Stimulated activated CD4-positive, alpha-beta T cell treated with anti-CD3 and anti-CD28 coated beads, Interleukin-15, amount 100 ng/mL, for 1 hour (primary cell): ENCODE measurements at places on chromosomes 12 and 14.
A peak's percentile ranks its signal among the peaks of the same experiment; 100 is the strongest.

DNA sequence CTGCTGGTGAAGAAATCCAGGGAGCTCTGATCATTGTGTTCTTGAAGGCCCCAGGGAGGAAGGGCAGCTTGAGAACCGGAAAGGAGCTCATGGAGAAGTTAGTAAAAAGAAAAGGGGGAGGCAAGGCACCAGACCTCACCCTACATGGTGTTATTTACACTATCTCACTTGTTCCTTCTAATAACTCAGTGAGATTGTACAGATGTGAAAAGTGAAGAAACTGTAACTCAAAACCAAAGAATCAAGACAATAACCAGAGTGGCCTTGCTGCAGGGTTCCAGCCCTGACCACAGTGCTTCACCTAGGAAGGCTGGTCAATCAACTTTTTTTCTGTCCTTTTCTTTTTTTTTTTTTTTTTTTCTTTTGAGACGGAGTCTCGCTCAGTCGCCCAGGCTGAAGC, 353.6 kb downstream of the TMTC2 start:
- no peak for DNase-seq

DNA sequence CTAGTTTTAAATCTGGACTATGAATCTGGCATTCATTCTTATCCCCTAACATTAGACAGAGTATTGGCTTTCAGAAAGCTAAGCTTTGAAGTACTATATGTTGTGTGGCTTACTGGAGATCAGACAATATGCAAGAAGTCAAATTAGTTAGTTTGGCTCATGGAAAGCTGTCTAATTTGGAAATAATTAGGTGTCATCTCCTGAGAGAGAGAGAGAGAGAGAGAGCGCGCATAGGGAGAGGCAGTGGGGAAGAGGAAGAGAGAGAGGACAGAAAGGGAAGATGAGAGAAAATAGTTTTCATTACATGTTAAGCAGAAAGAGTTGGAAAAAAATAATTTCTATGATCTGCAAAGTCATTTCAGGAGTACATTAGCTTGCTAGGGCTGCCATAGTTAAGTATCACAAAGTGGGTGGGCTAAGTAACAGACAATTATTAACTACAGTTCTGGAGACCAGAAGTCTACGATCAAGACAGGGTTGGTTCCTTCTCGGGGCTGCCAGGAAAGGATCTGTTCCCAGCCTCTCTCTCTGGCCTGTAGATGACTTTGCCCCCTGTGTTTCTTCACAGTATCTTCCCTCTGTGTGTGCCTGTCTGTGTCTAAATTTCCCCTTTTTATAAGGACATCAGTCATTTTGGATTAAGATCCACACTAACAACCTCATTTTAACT, 404.2 kb downstream of the RGS6 start:
- no peak for DNase-seq

DNA sequence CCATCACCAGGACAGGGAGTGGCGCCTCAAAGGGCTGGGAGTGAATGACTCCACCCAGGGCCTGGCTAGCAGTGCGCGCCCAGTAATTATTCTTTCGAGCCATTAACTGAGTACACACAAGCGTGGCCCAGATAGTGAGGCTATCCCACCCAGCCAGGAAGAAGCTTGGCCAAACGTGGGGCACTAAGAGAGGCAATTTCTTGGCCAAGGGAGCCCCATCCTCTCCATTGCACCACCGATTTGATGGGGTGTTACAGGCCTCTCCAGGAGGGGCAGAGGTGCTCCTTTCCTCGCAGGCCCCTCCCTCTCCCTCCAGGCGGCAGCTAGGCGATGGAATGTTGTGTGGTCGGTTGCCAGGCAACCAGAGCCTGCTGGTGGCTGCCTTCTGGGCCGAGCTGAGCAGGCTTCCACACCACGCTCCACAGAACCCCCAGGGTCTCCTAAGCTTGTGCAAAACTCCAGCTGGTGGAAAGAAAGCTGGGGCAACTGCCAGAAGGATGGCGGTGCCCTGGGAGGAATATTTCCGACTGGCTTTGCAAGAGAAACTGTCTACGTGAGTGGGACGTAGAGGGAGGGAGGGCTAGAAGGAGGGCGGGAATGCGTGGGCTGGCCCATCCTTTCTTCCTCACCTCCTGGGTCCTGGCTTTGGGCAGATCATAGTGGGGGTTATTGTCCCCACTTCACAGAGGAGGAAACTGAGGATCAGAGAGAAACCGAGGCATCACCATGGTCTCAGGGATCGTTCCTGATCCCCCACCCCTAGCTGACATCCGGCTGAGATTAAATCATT, at the start of gene CFAP73:
Gene CFAP73 (plus strand): TSS at position 364 of the 790 bp plus-strand sequence. CDS start 134 bp downstream, at position 498.
- DNase-seq = no peak

- DNase-seq = no peak
Measured at GRCh38 chr14:67395086-67395875, 16.7 kb downstream of the PLEK2 start.

- no peak for DNase-seq
Measured at GRCh38 chr12:115421796-115422709, 738.1 kb upstream of the TBX3 start.

- DNase-seq = no peak
Measured at GRCh38 chr12:120588948-120589930, 8.0 kb upstream of the POP5 start.

- DNase-seq = no peak
Measured at GRCh38 chr14:23146351-23146910, 27.4 kb upstream of the CEBPE start.

GRCh38 chr12:3557116-3557697, 66.2 kb downstream of the PRMT8 start:
- no peak for DNase-seq

DNA sequence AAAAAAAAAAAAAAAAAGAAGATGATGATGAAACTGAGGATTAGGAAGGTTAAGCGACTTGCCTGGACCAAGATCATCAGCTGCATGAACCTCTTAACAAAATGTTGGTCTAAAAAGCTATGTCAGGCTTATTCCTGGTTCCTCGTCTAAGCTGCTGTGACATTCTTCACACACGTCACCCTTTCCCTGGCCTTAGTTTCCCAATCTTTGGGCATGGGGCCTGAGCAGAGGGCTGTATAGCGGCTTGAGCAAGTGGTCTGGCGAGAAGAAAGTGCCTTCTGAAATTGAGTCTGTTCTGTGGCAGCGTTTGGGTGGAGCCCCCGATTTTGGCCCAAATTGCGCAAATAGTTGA, 58.7 kb upstream of the CCND2 start:
- no peak for DNase-seq

DNA sequence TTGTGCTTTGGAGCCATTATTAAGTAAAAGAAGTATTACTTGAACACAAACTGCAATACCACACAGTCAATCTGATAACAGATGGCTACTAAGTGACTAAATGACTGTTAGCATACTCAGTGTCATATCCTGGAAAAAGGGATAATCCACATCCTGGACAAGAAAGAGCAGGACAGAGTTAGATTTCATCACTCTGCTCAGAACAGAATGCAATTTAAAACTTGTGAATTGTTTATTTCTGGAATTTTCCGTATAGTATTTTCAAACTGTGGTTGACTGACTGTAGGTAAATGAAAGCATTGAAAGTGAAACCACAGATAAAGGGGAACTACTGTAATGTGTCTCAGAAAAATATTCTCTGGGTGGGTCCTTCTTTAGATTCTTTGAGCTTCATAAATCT, 458.8 kb downstream of the TMEM117 start:
- DNase-seq = no peak

DNA sequence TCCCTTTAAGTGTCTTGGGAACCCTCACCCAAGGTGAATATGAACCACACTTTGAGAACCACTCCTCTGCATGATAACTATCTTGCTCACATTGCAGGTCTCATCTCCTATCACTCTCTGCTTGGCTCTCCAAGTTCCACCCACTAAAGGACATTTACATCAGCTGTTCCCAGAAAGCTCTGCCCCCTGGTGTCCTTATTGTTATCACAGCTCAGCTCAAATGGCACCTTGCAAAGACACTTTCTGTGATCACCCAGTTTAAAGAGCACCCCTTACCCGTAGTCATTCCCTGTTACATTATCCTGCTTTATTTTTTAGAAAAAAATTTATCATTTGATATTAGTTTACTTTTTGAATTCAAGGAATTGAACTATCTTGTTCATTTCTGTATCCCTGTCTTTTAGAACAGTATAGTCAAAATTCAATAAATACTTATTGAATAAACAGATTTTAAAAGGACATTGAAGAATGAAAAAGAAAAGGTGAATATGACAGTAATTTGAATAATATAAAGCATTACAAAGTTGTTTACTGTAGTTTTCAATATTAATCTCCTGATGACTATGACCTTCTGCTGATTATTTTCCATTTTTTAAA, 20.5 kb upstream of the GUCY2C start:
- peak; percentile 1 for DNase-seq

- DNase-seq = peak; percentile 12
Measured at GRCh38 chr14:65101631-65102440, 481 bp downstream of the MAX start.

GRCh38 chr14:40113671-40114070, 681.4 kb upstream of the FBXO33 start:
- DNase-seq = no peak

- DNase-seq = no peak
Measured at GRCh38 chr14:68112442-68112841, 292.9 kb downstream of the RAD51B start.

GRCh38 chr12:30138483-30138882, 354.7 kb upstream of the TMTC1 start:
- DNase-seq = no peak

DNA sequence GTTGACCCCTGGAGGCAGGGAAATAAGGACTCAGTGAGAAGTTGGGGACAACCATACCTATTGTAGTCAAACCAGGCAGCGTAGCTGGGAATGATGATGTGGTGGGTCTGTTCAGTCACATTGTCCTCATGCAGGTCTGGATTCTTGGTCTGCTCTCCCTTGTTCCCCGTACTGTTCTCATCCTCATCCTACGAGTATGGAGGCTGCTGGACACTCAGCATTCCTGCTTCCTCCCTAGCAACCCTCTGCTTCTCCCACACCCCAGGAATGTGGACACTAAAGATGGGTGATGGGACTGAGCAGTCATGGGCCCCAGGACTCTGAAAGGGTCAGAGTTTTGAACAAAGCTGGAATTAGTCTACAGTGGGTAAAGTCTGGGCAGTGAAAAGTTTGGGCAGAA, 10.9 kb downstream of the SMARCC2 start:
- DNase-seq = no peak

DNA sequence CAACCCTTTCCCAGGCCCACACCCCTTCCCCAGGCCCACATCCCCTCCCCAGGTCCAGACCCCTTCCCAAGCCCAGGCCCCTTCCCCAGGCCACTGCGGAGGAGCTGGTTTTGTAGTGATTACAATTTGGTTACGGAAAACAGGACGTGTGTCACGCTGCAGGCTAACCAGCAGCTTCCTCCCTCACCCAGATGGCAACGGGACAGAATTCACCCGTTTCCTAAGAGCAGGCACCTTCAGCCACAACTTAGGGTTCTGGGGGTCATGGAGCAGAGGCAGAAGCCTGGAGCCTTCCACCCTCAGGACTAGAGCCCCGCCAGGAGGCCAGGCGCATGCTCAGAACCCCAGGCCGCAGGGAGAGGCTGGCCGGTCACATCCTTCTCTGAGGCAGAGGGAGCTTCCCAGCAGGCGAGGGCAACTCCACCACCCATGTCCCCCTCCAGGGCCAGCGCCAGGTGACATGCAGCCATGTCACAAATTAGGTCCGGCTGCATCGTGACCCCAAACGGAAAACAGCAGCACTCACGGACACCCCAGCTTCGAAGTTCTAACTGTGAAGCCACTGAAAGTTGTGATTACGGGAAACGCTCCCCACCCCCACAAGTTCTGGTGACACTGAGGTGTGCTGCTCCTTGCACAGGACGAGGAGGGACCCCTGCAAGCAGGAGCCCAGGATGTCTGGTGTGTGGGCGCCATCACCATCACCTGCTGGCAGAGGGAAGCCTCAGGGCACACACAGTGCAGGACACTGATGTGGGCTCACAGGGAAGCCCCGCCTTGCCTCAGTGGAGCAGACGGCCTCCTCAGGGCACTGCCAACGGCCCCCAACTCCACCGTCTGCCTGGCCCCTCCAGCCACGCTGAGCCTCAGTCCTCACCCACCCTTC, 7.7 kb downstream of the BRF1 start:
- no peak for DNase-seq

DNA sequence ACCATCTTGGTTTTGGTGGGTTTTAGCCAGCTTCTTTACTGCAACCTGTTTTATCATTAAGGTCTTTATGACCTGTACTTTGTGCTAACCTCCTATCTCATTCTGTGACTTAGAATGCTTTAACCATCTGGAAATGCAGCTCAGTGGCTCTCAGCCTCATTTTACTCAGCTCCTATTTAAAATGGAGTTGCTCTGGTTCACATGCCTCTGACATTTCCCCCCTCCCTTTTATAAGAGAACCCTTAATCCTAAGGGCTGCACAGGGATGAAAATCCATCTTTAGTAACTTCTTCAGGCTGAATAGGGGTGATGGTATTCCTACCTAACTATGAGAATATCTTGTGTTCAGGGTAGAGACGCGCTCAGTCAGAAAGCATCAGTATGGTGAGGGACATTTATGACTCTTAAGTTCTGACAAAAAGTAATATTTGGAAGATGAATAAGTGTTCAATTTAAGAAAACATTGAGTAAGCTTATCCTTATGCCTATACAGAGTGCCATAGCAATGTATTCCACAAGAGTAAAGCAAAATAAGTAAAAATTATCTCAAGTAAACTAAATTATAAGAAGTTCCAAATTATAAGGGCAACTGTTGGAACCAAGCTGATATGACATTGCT, 15.2 kb downstream of the SLC38A1 start:
- no peak for DNase-seq

- DNase-seq = no peak
Measured at GRCh38 chr12:133130808-133131128, 341 bp downstream of the ZNF10 start.

DNA sequence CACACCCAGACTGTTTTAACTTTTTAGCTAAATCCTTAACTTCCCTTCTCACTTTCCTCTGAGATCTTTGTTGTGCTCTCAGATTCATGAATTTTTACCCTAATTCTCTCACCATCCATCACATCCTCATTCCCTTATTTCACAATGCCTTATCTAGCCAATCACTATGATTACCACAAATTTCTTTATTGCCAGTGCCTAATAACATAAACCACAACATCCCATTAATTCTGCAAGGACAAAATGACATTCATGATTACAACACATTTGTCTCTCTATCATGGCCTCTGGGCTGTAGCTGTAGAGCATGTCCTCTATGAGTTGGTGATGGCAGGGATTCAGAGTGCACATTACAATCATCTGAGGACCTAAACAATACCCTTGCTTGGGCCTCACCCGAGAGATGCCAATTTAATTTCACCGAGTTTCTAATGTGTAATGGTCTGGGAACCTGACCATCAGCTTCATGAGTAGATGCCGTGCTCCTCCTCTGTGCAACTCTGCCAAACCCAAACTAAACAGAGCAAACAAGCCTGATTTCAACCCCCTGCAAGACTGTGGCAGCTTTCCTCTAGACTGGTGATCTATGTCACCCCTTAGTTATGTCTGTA, 99.3 kb downstream of the SPTSSA start:
- no peak for DNase-seq

- no peak for DNase-seq
Measured at GRCh38 chr14:100306998-100307765, 938 bp upstream of the SLC25A29 start.

GRCh38 chr12:103043531-103044486, 86.3 kb downstream of the ASCL1 start:
- no peak for DNase-seq

- DNase-seq = no peak
Measured at GRCh38 chr12:76669981-76670380, 93.9 kb upstream of the ZDHHC17 start.
